Neural crest cell (in vitro differentiated cells): ENCODE measurements at places on chromosomes 4 and X. TPM values are rescaled to one million over a fixed set of nuclear protein-coding genes. Genes with fewer than 3 reads are reported as not detected.

Gene NUDT10
- 17.7 and 18.3 TPM in 2 replicates for total RNA-seq

Gene CPLX1
- total RNA-seq = 2.0 and 2.5 TPM in 2 replicates

Gene CENPC
- 25.9 and 28.7 TPM in 2 replicates for total RNA-seq

Gene CLTRN
- 0.80 and 1.1 TPM in 2 replicates for total RNA-seq

Gene CTAG1A
- not detected in 2 replicates for total RNA-seq

DNA sequence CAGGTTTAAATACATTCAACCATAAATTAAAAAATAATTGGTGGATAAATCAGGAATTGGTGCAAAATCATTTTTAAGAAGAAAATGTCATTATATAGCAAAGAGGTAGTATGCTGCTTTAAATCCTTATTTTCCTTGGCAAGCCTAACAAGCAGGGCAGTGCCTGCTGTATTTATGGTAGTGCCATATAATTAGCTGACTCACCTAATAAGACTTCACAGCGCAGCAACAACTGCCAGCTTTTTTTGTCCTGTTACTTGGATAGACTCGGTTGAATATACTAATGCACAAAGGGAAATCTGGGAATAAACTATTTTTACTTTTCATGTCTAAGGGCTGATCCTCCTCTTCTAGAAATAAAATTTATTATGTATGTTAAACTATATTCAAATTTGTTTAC, 99.1 kb downstream of the SNCA start:
- DNase-seq = no peak

DNA sequence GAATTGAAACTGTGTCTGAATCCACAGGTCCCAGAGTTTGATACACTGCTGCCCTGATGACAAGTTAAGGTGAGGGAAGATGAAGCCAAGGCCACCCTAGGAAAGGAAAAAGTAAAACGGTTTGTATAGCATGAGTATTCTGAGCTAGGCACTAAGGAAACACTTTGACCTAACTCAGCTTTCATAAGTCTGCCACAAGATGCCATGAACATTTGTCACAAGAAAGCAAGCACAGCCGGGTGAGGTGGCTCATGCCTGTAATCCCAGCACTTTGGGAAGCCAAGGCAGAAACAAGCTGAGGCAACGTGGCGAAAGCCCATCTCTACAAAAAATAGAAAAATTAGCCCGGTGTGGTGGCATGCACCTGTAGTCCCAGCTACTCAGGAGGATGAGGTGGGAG, 34.2 kb downstream of the ELOVL6 start:
- DNase-seq = no peak

- DNase-seq = no peak
These were observed 191.3 kb downstream of the SMIM20 start for GRCh38 chr4:26105337-26105736.

DNA sequence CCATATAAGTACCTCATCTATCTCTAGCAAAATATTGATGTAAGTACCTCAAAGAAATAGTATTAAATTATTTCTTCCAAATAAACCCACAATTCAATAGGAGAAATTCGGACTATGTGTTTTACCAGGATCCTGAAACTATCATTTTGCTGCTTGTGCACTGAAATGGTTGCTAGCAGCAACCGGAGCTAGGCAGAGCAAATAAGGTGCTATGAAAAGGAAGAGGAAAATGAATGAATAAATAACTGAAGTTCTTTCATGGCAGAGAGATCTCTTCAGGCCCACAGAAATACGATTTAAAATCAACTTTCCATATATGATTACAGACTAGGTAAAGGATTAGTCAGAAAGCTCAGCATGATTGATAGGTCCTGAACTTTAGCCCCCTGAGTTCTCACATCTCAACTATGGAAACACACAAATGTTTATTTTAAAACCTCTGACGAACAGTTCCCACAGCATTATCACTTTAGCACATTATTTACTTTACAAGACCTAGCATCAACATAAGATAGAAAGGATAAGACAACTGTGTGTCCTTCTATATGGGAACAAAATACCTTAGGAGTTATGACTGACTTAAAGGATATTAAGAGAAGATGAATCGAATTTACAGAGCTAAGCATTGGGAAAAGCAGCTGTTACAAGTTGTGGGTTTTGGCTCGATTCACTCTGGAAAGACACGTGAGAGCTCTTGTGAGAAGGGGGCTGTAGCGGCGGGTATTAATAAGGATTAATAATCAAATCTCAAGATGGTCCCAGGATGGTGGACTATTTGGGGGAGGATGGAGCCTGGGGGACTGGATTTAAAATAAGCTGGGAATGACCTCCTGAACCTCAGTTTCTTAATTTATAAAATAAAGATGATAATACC, 104.3 kb downstream of the CORIN start:
- DNase-seq = no peak

- no peak for DNase-seq
These were observed 288.1 kb downstream of the SH3BGRL start for GRCh38 chrX:81489987-81490386.

DNA sequence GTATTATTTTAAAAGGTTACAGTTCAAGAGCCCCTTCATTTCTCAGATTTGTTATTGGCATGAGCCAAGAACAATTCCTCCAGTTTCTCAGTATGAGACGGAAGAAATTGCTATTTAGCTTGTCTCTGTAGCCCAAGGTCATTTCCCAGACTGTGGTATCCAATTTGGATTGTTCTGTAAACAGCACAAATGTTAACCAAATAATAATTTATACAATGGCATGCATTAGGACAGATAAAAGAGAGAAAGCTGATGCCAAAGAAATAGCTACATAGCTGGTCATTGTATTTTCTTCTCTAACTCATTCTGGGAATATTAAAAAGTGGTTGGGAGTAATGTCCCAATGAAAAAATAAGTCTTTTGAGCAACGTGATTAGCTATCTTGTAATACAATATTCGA, 134.6 kb upstream of the NPY2R start:
- no peak for DNase-seq
